ENCODE measurements at places on chromosomes 2 and 18. TPM values are rescaled to one million over a fixed set of nuclear protein-coding genes. Genes with fewer than 3 reads are reported as not detected.

DNA sequence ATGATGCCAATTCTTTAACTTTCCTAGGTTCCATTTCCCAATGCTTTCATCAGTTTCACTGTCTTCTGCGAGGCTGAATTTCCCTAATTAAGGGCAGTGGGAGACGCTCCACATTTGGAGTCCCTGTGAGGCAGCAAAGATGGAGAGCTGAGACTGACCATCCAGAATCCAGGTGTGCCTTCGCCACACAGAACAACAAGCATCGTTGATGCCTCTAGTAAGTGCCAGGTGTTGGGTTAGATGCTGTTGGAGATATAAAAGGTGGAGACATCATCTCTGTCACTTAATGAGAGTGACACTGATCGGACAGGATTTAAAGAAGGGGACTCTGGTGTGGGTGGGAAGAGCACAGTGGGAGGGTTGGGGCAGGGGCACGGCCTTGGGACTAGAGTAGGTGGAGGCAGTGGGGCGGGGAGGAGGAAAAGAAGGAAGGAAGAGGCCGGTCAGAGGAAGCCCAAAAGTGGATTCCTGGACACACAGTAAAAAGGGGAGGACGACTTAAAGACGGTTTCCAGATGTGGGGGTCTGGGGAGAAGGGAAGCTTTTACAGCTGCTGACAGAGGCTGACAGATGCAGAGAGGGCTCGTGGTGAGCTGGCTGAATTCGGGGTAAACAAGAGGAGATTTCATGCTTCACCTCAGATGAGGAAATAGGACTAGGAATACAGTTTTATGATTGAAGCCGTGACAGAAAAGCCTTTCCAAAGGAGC lies 113.0 kb downstream of the BCL2 start:
- no peak for DNase-seq

- DNase-seq = no peak
These were observed 43.0 kb downstream of the EPC2 start for GRCh38 chr2:148687543-148687942.

Gene CLEC4F
- not detected for total RNA-seq

DNA sequence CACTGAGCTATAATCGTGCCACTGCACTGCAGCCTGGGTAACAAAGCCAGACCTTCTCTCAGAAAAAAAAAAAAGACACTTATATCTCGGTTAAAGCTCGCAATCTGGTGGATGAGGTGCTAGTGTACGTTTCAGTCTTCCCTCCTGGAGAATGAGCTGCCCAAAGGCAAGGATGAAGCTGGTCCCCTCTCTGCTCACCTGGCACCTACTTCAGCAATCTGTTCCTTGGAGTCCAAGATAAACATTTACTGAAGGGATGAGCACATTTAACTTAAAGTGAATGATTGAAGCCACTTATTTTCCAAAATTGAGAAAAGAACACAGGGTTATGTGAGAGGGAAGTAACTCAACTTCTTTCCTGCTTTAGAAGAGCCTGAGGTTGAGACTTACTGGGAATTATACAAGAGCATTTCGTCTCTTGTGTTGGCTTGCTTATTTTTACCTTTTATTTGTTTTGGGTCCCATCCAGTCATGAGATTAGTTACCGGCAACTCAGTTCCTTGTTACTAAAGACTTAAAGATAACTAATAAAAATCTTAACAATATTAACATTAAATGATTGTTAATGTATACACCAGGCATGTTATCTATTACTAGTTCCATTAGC lies 33.6 kb upstream of the COLEC12 start:
- no peak for DNase-seq

Gene MYL1
- total RNA-seq = not detected

DNA sequence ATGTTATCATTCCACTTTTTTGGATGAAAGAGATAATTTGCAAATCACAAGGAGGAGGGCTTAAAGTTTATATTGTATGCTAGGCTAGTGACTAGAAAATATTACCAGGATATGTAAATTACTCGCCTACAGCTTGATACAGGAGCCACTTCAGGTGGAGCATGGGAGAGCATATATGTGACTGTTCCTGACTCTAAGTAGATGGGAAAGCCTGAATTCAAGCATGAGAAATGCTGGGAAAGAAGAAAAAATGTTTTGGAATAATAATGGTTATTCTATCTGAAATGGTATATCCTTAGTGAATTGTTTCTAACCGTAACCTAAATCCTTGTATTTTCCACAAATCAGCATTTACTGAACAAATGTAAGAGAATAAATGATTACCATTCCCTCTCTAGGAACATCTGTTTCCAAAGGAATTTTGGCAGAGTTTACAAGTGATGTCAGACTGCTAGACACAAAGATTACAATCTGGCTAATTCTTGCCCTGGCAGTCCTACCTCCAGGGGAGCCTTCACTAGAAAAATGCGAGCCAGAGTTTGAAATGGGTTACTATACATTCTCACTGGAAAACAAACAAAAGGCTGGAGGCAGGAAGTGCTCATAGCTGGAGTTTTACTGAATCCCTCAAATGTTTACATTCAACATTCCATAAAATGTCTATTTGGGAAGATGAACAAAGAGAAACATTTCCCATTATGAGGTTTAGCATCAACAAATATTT lies 129.4 kb upstream of the MAPRE2 start:
- DNase-seq = peak; percentile 74

GRCh38 chr2:101094351-101094750 lies 56.8 kb downstream of the TBC1D8 start:
- no peak for DNase-seq

DNA sequence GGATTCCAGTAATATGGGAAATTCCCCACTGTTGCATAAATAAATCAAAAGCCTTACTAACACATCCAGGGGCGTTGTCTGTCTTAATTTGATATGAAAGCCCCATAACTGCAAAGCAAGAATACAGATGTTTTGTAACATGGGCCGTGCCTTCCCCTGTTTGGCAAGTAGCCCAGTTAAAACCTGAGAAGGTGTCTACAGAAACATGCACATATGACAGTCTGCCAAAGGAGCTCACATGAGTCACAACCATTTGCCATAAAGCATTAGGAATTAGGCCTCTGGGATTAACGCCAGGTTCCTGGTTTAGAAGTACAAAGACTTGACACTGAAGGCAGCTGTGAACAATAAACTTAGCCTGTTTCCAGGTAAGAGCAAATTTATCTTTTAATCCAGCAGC lies 43.1 kb upstream of the LONRF2 start:
- DNase-seq = peak; percentile 98
